ENCODE measurements at places on chromosomes 3 and 15. TPM values are rescaled to one million over a fixed set of nuclear protein-coding genes. Genes with fewer than 3 reads are reported as not detected.

WNT7A gene
- not detected for polyA plus RNA-seq

MYEF2 gene
- 11.7 TPM for polyA plus RNA-seq

- no peak for DNase-seq
Observed at GRCh38 chr3:116912116-116912515, 202.5 kb downstream of the TUSC7 start.

GRCh38 chr3:29949940-29950616 is 656.3 kb upstream of the TGFBR2 start:
- DNase-seq, result no peak

GRCh38 chr15:58471348-58471747 is 39.6 kb downstream of the LIPC start:
- DNase-seq, result no peak

MYZAP gene
- 2.6 TPM for polyA plus RNA-seq

DNA sequence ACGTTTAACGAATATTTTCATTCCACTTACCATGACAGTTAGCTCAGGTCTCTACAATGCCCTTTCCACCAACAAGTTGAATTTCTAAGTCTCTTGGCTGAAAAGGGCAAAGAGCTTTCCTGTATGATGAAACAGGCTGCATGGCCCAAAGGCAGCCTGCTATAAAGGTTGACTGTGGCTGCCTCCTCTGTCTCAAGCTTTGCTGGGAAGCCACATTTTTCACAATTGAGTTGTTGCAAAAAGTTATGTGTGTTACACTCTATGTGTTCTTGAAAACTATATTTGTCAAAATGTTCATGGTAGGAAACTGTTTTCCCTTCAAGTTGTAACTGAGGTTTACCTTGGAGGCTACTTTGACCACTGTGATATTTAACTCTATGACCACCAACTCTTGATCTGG is 49.5 kb downstream of the DZIP1L start:
- no peak for DNase-seq

PLCB2 gene
- polyA plus RNA-seq, result 10.2 TPM

DNA sequence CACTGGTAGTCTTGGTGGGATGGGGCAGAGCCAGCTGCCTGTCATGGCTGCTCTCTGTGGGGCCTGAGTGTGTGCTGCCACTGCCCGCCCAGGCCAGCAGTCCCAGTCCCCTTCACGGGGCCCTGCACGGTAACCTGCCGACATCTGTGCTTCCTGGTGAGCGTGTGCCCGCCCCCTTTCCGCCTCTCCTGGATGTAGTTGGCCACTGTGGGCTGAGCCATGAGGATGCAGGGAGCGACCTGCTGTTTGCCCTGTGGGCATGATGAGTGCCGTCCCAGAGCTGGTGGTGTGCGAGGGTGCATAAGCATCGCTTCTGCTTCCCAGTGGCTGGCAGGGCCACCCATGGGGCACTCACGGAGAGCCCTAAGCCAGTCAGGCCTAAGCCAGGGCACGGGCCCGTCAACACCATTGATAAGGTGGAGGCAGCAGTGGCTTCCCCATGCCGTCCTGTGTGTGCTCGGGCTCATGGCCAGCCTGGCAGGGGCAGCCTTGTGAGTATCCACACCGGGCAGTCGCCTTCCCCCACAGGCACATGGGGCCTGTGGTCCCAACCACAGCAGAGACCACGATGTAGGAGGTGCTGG is 14.6 kb downstream of the PLXNA1 start:
- DNase-seq, result no peak

APH1B gene
- 11.5 TPM for polyA plus RNA-seq

GRCh38 chr3:57787867-57788623 is 31.9 kb downstream of the SLMAP start:
- no peak for DNase-seq

DNA sequence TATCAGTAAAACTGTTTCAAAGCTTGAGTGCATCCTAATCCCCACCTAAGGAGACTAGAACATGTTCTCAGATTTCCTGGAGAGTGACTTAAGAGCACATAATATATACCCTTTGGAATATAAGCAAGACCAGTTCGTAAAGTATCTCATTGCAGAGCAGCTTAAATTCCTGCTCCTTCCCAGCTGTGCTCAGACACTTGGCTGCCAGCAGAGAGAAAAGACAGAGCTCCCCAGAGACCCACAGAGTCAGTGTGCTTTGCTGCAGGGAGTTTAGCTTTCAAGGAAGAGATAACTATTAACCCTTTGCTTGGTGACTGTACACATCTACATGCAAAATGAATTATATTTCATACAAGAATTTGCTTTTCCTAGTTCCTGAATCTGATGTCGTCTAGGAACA is 338.1 kb upstream of the ARHGEF26 start:
- DNase-seq, result peak; percentile 70

DNA sequence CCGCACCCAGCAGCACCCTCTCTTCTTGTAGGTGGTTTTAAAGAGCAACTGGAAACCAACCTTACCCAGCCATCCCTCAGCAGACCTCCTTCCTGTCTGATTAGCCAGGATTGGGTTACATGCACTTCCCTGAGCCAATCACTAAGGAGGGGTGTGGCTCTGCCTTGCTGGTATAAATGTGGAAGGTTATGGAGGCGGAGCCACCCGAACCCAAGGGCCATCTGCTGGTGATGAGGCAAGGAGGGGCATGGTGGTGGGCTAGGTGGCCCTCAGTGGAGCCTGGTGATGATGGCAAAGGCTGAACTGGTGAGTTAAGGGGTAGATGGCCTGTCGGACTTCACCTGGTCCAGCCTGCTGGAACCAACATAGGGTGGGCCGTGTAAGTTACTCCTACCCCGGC is 39.8 kb downstream of the CCDC33 start:
- no peak for DNase-seq

GRCh38 chr3:45548681-45549075 is 45.9 kb upstream of the LIMD1 start:
- no peak for DNase-seq

- DNase-seq, result no peak
Observed at GRCh38 chr3:134459562-134459961, 26.2 kb downstream of the ANAPC13 start.

DNA sequence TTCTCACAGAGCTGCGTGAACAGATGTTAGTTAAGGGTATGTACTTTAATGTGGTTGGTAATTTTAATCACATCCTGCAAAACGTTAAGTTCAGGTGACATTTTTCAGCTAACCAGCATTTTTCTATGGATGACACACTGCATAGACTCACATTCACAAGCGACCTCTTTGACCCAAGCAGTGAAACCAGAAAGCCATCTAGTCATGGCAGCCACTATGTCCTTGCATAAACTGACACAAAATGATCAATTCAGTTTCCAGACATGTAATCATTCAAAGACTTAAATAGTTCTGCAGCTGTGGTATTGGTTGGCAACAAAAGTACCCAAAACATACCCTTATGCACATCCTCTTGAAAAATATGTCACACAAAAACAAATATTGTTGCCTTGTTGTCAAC is 7.4 kb upstream of the CAPN7 start:
- no peak for DNase-seq

DNA sequence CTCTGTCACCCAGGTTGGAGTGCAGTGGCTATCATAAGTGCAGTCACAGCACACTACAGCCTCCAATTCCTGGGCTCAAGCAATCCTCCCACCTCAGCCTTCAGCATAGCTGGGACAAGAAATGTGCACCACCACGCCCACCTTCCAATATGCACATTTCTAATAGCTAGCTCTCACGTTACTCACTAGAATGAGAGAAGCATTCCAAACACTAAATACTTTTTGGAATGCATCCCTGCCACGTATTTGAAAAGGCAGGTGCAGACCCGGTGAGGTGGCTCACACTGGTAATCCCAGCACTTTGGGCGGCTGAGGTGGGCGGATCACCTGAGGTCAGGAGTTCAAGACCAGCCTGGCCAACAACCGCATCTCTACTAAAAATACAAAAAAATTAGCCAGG is 7.6 kb upstream of the TCF12 start:
- DNase-seq, result no peak

CHST14 gene
- 33.8 TPM for polyA plus RNA-seq

DNA sequence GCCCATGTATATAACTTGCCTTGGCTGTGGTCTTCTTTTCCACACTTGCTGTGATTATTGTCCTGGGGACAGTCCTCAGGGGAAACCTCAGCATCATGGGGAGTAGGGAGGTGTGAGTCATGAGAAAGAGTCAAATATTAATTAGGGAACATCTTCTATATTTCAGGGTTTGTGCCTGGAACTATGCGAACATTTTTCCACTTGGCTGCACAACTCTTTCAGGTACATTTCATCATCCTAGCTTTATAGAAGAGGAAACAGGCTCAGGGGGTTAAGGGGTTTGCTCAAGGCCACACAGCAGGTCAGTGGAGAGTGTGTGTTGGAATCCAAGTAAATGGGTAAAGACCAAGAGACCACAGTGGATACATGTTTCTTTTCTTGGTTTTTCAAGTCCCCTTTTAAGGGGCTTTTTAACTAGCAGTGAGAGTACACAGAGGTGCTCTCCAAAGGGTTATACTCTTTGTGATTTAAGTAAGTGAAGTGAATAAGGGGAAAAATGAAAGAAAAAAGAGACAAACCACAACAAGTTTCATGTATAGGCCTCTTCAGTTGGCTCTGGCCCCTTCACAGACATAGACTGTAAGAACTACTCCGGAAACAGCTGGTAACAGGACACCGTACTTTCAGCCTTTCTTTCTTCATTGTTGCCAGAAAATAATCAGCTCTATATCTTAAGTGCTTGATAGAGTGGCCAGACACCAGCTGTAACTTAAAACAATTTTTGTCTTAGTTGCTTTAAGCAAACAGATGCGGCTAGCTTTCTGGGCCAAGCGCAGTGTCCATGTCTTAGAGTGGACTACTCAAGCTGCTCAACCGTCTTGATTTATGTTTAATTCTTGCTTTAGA is 64.6 kb downstream of the EEFSEC start:
- DNase-seq, result no peak

DNA sequence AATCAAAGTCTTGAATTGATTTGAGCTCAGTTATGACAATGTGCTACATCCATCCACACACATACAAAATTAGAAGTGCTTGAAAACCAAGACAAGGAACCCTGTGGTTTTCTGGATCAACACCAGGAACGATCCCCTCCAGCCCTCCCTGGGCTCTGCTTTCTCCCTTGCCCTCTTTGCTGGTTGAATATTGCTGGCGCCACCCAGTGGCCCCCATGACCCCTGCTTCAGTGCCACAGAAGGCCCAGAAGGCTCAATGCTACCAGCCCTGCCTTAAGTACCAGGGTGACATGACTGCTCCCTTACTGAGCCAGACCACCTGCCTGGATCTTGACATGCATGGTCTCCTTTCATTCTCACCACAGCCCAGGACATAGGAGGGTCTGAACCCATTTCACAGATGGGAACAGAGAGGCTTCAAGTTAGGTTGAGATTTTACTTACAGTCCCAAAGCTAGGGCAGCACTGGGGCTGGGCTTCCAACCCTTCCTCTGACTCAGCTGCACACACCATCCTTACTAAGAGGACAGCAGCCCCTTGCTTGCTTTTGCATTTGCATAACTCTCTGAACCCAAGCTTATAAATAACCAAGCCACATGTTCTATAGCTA is 15.0 kb downstream of the IL12A start:
- DNase-seq, result no peak

- no peak for DNase-seq
Observed at GRCh38 chr3:179898024-179898423, 138.7 kb downstream of the PEX5L start.

- no peak for DNase-seq
Observed at GRCh38 chr3:177057768-177058167, 139.5 kb downstream of the TBL1XR1 start.

GRCh38 chr3:80733522-80734176 is 965.9 kb upstream of the ROBO1 start:
- no peak for DNase-seq

DNA sequence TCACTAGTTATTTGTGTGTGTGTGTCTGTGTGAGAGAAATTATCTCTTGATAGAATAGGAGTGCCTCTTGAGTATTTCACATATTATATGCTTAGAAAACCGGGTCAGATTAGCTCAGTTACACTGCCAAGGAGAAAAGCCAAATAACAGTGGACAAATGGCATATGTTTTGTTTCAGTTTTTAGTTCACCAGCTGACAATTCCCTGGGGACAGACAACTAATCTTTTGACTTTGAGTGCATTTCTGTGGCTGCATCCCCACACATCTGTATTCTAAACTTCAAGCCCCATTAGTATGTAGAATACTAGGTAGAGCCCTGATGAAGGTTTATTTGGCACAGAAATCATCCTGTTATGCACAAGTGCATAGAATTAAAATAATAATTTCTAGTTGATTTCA is 227.7 kb upstream of the CNTN3 start:
- DNase-seq, result no peak

DNA sequence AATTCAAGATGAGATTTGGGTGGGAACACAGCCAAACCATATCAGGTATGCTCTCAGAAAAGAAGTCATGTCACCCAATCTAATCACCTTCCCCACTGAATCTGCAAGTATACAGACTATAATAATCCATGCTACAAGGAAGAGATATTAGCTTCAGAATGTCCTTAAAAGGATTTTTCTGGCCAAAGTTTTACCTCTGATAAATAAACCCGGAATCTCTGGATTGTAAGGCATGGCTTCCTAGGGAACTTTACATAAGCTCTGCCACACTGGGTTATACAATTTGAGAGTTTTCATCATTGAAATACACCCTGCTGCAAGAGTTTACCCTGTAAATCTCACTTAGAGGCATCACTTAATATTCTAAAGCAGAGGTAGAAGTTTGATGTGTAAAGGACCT is 330.5 kb upstream of the KCNMB2 start:
- no peak for DNase-seq

DNA sequence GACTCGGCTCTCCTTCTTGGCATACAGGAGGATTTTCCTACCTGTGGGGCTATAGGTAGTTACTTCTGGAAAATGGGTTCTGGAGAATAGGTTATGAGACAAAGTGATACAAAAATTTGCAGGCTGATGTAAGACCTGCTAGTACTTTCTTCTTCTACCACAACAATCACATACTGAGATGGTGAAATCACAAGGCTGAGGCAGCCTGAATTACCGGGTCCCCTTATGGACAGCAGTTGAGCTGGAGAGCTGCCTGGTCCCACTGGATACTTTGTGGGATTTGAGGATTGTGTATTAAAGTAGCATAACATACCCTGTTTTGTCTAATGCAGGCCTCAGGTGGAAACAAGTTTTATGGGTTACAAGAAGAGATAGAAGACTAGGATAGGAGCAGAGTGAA is 86.5 kb upstream of the FAM98B start:
- DNase-seq, result no peak

- DNase-seq, result no peak
Observed at GRCh38 chr3:150346266-150346665, 61.8 kb upstream of the TSC22D2 start.

DNA sequence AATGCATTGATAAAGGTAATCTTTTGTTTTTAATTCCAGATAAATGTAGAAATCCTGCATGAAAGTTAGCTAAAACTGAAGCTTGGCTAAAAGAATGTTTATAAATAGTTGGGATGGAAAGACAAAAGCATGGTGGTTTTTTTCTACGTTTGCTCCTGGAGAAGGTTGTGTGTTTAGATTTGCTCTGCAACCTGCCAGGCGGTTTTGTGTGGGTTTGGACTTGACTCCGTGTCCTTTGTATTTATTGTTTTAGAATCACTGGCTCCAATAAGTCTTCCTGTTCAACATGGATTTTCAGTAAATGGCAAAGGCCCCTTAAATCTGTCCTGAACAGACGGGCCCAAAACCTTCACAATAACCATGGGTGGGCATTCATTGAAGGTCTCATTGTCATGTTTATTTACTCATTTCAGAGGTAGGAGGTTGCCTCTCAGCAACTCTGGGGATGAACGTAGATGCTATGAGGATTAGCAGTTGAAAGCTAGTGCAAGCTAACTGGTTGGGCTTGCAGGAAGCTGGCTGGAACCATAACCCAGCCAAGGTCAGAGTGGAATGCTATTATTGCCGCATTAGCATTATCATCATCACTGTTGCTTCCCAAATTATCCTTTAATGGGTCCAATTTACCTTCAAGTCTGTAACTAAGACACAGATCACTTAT is 60.6 kb upstream of the ADAMTS9 start:
- DNase-seq, result no peak

SMCO1 gene
- 2.2 TPM for polyA plus RNA-seq

Data from forelimb muscle (tissue), 1 donor.